Stimulated activated CD4-positive, alpha-beta T cell treated with anti-CD3 and anti-CD28 coated beads, TNF-alpha, amount 100 ng/mL, for 48 hours (primary cell): ENCODE measurements at places on chromosomes 2 and 18.

GRCh38 chr2:20584399-20585358 is 66.2 kb downstream of the HS1BP3 start:
- DNase-seq: no peak

DNA sequence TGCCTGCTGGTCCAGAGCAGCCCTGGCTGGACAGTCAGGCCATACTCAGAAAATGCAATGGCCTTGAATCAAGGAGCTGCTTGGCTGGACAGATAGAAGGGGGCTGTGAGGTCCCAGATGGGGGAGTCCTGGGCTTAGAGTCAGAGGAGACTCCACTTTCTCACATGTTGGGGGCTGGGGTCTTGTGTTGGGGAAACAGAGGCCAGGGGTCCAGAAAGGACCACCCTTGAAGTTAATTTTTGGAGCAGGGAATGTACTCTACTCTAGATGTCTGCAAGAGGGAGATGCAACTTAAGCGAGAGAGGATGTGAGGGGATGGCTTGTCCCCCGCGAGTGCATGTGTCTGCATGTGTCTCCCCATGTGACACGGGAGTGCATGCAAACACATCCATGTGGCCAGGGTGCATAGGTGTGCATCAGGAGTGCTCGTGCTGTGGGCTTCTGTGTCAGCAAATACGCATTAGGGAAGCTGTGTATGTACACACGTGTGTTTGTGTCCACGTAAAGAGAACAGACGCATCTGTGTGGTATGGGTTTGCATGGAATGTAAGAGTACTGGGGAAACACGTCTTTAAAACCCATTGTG is 303.2 kb downstream of the MYCN start:
- no peak for DNase-seq

DNA sequence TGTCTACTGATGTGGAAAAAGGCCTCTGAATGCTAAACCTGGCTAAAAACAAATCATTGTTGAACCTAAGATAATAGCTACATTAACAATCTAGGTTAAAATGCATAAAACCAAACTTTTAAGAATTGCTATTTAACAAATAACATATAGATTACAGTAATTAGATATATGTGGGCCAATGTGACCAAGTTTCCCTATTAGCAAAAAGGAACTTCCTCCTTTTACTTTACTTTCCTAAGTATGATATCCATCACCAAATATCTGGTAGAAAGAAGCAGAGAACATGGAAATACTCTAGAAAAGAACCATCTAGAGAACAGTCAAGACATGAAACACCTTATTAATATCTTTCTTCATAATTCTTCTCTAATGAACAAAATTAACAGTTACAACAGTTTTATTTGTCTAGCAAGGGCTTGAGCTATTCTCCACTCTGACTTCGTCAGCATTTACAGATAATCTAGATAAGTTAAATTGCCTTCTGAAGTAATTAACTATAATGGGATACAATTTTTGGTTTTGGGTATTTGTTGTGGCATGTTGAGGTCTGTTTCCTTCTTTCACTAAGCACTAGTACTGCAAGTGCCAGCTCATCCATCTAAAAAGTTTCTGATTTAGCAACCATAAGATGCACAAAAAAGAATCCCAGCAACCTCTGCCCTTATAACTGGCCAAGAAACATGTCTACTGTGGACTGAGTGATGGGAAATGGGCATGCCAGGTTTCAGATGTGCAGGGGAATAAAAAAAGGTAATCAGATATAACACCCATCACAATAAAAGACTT is 53.3 kb downstream of the MEMO1 start:
- DNase-seq: no peak

DNA sequence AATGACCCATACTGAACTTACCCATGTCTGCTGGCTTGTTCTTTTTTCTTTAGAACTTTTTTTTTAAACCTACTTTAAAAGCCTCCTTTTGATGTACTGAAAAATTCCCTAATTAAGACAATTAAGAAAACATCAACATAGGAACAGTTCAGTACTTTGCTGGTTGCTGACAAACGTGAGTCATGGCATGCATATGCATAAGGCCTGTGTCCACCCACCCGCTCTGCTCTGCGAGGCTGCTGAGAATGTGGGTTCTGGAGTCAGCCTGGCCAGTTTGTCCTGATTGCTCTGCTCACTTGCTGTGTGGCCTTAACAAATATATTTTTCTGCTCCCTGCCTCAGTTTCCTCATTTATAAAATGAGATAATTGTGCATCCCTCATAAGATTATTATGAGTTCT is 27.3 kb downstream of the LAMA3 start:
- no peak for DNase-seq

DNA sequence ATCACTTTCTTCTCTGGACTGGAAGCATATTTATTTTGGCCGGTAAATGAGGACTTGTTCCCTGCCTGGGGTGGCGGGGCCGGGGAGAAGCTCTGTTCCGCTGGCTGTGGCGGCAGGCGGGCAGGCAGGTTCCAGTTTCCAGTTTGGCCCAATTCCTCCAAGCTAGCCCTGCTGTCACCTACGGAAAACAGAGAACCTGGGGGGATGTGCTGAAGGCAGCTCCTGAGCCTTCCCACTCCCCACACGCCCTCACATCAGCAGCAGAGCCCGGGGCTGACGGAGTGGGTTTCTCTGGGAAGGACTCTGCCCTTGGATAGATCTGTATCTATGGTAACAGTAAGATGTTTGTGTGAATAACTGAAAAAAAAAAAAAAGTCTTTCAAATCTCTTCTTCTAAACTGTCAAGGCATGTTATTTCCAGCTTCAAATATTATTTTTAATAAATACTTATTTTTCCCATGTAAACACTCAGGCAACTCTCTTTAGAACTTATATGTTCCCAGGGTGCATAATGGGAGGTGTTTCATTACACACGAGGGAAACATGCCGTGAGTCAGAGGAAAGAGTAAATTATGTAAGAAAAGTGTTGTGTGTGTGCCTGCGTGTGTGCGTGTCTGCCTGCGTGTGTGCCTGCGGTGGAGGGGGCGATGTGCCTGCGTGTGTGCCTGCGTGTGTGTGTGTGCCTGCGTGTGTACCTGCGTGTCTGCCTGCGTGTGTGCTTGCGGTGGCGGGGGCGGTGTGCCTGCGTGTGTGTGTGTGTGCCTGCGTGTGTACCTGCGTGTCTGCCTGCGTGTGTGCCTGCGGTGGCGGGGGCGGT is 116.1 kb upstream of the ZNF516 start:
- DNase-seq: no peak

DNA sequence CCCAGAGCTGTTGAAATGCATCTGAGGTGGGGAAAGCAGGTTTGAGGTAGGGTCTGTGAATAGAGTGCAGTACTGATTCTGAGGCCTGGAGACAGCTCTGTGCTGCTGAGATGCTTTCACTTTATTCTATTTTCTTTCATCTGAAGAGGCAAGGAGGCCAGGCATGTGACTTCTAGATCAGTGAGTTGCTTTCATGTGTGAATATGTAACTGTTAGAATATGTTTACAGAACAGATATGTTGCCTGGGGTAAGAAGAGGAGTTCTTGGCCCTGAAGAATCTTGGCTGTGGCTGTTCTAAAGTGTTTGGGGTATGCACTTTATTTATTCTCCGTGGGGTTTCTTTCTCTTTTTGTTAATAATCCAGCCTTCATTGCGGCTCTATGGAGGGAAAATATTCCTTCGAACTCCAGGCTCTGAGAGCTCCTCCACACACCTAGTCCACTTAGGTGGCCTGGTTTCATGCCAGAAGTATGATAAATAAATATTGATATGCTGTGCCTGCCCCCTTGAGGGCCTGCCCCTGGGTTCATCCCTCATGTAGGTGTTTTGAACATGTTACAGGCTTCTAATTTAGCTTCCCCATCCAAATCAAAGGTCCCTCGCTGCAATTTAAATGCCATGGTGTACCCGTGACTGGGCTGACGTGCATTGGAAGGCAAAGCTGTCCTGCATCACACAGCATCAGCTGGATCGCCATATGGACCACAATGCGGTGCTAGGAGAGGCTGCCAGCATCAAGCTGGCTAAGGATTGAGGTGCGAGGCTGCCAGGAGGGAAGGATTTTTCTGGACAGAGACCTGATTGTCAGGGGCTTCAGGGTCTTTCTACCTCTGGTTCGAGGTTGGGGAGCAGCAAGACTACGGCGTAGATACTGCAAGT is 102.9 kb downstream of the PRKCE start:
- no peak for DNase-seq

DNA sequence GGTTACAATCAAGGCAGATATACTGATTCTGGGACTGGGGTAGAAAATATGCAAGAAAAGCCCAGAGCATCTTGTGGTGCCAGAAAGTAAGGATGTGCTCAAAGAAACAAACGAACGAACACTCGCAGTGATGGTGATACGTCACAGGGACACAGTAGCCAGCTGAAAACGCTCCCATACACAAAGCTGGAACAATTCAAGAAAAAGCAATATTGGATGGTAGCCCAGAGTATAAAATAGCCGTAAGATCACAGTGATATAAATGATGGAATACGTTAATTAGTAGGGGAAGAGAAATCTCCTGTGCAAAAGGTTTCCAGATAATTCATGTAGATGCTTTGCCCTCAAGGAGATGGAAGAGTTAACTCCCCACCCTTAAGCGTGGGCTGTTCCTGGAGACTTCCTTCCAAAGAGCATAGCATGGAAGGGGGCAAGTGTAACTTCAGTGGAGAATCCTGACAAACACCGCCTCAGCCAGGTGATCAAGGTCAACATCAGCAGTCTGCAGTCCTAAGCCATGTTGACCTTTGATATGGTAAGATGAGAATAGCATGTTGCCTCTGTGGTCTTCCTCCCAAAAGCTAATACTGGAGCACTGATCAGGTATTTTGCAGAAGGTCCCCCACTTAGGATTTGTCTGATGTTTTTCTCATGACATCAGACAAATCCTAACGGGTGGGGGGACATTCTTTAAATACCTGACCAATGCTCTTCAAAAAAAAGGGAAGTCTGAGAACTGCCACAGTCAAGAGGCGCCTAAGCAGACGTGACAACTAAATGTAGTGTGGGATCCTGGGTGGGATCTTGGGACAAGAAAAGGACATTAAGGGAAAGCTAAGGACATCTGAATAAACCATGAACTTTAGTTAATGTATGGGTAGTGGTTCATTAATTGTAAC is 99.0 kb downstream of the NCK2 start:
- no peak for DNase-seq

- no peak for DNase-seq
These were observed 95.3 kb downstream of the EVA1A start for GRCh38 chr2:75465317-75465984.

- DNase-seq: no peak
These were observed 74.7 kb downstream of the EIPR1 start for GRCh38 chr2:3302751-3303582.

- no peak for DNase-seq
These were observed 46.2 kb downstream of the PARD6G start for GRCh38 chr18:80200932-80201672.

DNA sequence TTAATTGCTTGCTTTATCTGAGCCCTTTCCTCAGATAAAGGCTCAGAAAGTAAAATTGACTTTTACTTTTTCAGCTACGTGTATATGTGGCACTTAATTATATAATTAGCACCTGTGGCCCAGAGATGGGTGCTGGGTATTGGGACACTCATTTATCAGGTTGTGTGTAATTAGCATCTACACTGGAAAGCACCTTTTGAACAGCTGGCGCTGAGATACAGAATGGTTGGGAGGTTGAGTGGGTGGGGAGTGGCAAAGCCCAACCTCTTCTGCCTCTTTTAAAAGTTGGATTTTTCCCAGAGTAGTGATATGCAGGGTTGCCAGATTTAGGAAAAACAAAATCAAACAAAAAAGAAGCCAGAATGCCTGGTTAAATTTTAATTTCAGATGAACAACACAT is 23.9 kb downstream of the SPTBN1 start:
- no peak for DNase-seq
